Tongue (tissue), 3 donors: ENCODE measurements at places on chromosomes 3 and 15. TPM values are rescaled to one million over a fixed set of nuclear protein-coding genes. Genes with fewer than 3 reads are reported as not detected.

GATA2 gene
- 6.3 TPM for total RNA-seq

ACTL6A gene
- 41.9 TPM for total RNA-seq

GCSAM gene
- total RNA-seq: 0.41 TPM

PRKCD gene
- 10.3 TPM for total RNA-seq

NXPE3 gene
- 24.8 TPM for total RNA-seq

RPS17 gene
- 1,308 TPM for total RNA-seq

HHATL gene
- total RNA-seq: 51.8 TPM

GABRA5 gene
- 0.62 TPM for total RNA-seq

SORD gene
- 11.5 TPM for total RNA-seq

SCN11A gene
- 2.3 TPM for total RNA-seq

CCDC39 gene
- 0.10 TPM for total RNA-seq

MINAR1 gene
- total RNA-seq: 0.82 TPM

RBMS3 gene
- total RNA-seq: 81.1 TPM

FGF7 gene
- 35.0 TPM for total RNA-seq

SLC24A5 gene
- not detected for total RNA-seq

PEX5L gene
- 0.21 TPM for total RNA-seq

TPRG1 gene
- 4.5 TPM for total RNA-seq

NR1I2 gene
- total RNA-seq: not detected

ADAMTS7 gene
- 16.3 TPM for total RNA-seq

CRABP1 gene
- 21.6 TPM for total RNA-seq

MCTP2 gene
- total RNA-seq: 16.6 TPM

C3orf70 gene
- 6.2 TPM for total RNA-seq
